Neural progenitor cell (in vitro differentiated cells): ENCODE measurements at places on chromosomes 5 and 9.
A peak's percentile ranks its signal among the peaks of the same experiment; 100 is the strongest.

DNA sequence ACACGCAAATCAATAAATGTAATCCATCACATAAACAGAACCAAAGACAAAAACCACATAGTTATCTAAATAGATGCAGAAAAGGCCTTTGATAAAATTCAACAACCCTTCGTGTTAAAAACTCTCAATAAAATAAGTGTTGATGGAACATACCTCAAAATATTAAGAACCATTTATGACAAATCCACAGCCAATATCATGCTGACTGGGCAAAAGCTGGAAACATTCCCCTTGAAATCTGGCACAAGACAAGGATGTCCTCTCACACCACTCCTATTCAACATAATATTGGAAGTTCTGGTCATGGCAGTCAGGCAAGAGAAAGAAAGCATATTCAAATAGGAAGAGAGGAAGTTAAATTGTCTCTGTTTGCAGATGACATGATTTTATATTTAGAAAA lies 1946.3 kb upstream of the CDH9 start:
- DNase-seq = no peak

GRCh38 chr9:114421147-114421546 lies 33.4 kb upstream of the AKNA start:
- no peak for DNase-seq

DNA sequence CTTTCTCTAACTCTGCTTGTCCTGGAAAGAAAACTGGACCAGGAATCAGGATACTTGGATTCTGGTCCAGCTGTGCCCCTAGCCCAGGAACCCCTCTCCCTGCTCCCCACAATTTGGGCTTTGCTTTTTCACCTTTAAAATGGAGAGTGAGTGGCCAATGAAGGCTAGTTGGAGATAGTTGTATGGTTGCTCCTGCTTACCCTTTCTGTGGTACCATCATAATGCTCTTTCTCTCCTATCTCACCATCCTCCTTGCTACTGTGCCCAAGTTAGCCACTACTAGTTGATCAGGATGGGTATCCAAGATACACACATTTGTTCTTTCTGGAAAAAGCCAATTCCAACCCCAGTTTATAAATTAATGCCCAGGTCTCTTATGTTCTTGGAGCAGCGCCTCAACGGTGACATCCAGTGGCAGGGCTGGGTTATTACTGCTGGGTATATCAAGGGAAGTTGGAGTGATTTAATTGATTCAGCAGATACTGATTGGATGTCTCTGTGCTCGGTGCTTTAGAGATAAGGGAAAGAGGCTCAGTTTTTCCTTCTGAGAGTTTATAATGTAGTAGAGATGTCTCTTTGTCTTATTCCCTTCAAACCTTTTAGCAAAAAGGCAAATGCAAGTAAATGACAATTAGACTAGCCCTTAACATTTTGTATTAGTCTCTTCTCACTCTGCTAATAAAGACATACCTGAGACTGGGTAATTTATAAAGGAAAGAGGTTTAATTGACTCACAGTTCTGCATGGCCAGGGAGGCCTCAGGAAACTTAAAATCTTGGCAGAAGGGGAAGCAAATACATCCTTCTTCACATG lies 38.5 kb downstream of the FAXDC2 start:
- peak; percentile 52 for DNase-seq

DNA sequence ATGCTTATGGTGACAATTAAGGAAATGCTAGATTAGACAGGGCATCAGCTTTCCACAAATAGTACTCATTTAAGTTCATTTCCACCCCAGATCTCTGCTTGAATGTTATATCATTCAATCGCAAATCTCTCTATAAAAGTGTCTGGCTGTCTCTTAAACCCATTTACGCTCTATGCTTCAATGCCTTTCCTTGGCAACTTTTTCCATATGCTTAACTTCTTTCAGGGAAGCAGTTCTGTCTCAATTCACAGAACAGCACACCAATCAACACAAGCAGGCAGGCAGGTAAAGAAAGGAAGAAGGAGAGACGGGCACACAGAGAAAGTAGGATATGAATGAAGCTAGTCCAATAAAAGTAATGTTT lies 243.1 kb downstream of the DENND1A start:
- no peak for DNase-seq

GRCh38 chr9:121842612-121842978 lies 191.2 kb downstream of the DAB2IP start:
- DNase-seq = no peak

- no peak for DNase-seq
Observed at GRCh38 chr9:124077915-124078572, 66.5 kb downstream of the LHX2 start.

- DNase-seq = no peak
Observed at GRCh38 chr9:93463638-93464248, 10.4 kb upstream of the FAM120AOS start.

- no peak for DNase-seq
Observed at GRCh38 chr5:114859438-114859735, 310.3 kb downstream of the TRIM36 start.

DNA sequence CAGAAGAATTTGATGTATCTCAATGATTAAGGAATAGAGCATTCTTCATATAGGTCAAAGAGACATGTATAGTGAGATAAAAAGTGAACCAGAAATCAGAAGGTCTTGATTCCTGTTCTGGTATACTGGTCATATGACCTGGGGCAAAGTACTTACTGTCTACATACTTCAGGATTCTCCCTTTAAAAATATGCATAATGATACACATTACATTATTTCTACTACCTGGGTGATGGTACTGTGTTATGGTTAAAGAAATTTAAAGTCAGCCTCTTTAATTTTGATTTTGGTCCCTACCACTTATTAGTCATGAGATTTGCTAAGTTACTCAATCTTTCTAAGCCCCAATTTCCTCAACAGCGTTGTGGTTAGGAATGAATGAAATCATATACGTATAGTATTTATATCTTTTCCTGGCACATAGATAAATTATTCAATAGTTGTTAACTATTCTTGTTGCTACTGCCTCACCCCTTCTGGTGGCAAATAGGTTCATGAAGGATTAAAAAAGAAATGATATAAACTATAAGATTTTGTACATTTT lies 984.1 kb downstream of the TLE4 start:
- no peak for DNase-seq

DNA sequence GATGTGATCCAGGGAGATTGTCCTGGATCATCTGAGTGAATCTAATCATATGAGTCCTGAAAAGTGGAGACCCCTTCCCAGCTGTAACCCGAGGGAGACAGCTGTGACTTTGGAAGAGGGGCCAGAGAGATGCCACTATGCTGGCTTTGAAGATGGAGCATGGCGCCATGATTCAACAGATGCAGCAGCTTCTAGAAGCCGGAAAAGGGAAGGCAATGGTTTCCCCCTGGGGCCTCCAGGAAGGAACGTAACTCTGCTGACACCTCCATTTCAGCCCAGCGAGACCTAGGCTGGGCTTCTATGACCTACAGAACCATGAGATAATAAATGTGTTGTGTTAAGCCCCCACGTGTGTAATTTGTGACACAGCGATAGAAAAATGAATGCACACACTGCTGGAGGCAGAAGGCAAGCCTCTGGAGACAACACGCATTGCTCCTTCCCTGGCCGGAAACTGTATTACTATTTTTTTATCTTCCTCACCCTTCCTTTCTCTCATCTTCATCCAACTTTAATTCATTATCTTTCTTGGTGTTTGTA lies 16.6 kb upstream of the SARDH start:
- DNase-seq = no peak

- no peak for DNase-seq
Observed at GRCh38 chr5:143314659-143315058, 88.8 kb downstream of the NR3C1 start.

DNA sequence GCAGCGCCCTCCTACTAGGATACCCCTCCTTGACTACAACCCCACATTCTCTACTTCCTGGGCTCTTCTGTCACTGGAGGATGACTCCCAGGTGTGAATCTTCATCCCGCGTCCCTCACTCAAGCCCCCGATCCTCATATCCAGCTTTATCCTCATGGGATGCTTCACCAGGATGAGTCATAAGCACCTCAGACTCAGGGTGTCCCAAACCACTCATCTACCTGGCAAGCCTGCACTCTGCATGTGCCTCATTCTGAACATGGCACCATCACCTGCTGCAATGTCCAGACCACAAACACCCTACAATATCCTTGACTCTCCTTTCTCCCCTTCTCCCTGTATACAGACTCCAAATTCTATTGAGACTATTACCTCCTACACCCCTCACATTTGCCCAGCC lies 1.5 kb upstream of the TGFBI start:
- no peak for DNase-seq

- peak; percentile 53 for DNase-seq
Observed at GRCh38 chr5:17203329-17204132, 13.9 kb upstream of the BASP1 start.

- no peak for DNase-seq
Observed at GRCh38 chr9:90023861-90024260, 419.0 kb downstream of the GADD45G start.

DNA sequence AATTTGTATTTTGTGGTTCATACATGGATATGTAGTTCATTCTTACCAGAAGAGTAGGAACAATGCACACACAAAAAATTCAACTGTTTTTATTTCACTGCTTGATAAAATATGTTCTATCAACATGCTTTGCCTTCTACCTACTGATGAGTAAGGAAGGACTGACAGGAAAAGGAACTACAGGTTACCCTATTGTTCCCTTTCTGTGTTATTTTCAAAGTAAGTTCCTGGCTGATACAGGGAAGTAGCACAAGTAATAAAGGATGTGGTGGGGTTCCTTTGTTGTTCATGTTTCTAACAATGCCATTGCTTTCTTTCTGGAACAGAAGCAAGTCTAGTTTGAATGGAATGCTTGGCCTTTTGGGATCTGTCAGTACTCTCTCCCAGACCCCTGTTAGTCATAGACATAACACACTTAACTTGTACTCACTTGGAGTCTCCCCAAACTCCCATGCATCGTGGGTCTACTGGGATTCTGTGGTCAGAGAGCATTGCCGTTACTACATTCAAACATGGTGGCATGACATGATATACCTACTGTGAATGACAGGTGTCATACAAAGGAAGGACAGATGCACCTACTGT lies 20.2 kb upstream of the ALDOB start:
- no peak for DNase-seq

- DNase-seq = no peak
Observed at GRCh38 chr5:128591598-128592455, 53.8 kb upstream of the FBN2 start.

DNA sequence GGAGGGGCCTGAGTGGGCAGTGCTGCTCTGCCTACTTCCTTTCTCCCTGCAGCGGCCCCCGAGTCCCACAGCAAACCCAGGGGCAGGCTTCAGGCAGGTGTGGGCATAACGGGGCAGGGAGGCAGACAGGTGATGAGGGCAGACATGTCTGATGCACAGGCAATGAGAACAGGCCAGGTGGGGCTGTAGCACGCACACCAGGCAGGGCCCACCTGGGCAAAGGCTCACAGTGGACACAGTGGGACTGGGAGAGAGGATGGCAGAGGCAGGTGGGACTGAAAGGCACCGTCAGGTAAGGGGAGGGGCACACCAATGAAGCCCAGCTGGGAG lies 5.8 kb downstream of the LTC4S start:
- no peak for DNase-seq

- DNase-seq = no peak
Observed at GRCh38 chr5:172926796-172927195, 32.4 kb upstream of the RPL26L1 start.

GRCh38 chr9:129273136-129273895 lies 95.3 kb upstream of the IER5L start:
- DNase-seq = no peak

- DNase-seq = no peak
Observed at GRCh38 chr5:135126688-135127438, 92.8 kb upstream of the PITX1 start.

DNA sequence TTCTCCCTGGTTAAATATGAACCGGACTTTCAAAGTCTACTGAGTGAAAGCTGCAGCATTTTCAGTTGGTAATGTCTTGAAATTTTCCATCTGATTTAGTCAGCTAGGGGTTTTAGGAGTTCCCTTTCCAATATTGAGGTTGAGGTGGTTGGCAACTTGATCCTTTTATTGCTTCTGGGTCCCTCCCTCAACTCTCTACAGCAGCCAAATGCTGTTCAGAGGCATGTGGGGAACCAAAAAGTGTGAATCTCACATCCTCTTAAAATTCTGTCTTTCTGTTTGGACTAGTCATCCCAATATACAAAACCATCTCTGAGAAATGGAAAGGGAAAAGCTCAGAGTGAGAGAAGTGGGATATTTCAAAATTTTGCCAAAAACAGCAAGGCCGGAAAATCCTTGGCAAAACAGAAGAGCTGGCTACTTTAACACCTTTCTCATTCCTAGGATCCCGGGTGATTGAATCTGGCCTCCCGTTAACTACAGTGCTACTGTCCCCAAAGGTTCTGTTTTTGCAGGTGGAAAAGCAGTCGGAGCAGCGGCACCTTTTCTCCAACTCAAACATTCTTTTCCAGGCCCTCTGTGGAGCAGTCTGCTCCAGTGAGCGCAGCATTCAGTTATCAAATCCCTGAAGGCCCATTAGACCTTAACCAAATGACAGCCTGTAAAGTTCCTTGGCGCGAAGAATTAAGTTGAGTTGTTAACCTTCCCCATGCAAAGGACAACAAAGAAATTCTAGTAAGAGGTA lies 345.9 kb upstream of the NUDT12 start:
- peak; percentile 38 for DNase-seq

DNA sequence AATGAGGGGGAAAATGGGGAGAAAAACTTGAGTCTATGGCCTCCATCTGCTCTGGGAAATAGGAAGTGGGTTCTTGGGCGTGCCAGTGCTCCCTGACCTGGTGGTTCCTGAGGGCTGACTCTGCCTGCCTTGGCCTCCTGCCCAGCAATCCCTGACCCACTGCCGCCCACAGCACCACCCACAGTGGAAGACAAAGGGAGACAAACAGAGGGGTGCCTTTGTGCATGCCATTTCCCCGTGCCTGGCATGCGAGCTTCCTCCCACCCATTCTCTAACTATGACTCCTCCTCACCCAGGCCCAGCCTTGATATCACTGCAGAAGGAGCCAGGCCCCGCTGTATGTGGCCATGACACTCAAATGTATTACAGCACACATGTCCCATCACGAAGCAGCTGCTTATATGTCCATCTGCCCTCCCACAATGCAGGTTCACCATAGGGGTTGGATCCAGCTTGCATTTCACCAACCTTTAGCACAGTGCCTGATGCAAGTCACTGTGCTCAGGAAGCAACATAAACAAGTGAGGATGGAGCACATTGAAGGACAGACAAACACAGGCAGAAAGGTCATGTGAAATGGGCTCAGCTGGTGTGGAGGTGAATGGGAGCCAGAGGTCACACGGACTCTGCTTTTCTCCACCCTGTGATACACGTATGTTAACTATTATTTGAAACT lies 84.4 kb downstream of the ADRB2 start:
- no peak for DNase-seq

- DNase-seq = no peak
Observed at GRCh38 chr5:51091816-51092215, 291.4 kb upstream of the ISL1 start.

GRCh38 chr9:80426992-80427391 lies 855.2 kb downstream of the TLE4 start:
- DNase-seq = no peak

DNA sequence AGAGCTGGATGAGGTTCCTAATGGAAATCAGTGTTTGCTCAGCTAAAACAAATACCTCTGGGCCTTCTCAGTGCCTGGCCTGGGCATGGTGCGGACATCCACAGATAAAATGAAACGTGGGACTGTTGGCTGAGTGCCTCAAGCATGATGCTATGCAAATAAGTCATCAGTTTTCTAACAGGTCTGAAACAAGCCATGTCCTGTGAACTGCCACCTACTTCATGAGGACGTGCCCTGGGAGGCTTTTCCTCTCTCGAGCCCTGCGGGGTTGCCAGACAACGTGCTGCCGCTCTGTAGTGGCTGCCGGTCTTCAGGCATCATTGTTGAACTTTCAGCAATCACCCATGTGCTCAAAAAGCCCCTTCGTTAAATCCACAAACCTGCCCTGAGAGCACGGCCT lies 240.4 kb upstream of the IRX2 start:
- DNase-seq = no peak
